ENCODE measurements at places on chromosomes 4 and X. TPM values are rescaled to one million over a fixed set of nuclear protein-coding genes. Genes with fewer than 3 reads are reported as not detected.

Gene ARMCX6
- 40.6 TPM for total RNA-seq

Gene NDST4
- not detected for total RNA-seq

Gene PAGE2B
- not detected for total RNA-seq

Gene MAGEA4
- not detected for total RNA-seq
